Right cardiac atrium (tissue), 5 donors: ENCODE measurements at places on chromosomes 3 and 15.
A peak's percentile ranks its signal among the peaks of the same experiment; 100 is the strongest.

DNA sequence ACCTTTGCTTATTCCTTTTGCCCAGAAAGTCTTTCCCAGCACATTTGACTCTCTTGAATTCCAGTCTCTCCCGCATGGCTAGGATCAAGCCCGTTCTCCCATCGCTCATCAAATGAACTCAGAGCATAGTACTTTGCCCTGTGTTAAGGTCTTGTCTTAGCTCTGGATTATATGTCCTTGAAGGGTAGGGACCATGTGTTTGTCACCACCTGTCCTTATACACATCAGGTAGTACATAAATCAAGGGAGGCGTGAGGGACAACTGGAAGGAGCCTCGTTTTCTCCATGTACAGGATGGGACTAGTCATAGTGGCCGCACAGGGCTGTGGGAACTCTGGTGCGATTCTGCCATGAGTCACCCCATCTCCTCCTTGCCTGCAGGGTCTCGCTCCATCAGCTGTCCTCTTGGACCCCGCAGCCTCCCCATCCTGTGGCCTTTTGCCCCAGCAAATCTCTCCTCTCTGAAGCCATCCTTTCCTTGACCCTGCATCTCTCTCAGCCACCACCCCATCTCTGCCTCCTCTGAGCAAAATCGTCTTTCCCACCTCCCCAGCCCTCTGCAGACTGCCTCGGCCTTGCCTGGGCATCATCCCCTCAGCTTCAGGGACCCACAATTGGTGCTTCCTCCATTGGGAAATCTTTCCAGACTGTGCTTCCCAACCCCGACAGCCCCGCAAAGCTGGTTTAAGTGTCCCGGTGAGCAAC lies 33.4 kb upstream of the RAB6B start:
- no peak for DNase-seq

GRCh38 chr3:43399034-43399433 lies 112.7 kb downstream of the SNRK start:
- DNase-seq = no peak

- DNase-seq = no peak
Observed at GRCh38 chr15:59258317-59258716, 51.7 kb downstream of the LDHAL6B start.

DNA sequence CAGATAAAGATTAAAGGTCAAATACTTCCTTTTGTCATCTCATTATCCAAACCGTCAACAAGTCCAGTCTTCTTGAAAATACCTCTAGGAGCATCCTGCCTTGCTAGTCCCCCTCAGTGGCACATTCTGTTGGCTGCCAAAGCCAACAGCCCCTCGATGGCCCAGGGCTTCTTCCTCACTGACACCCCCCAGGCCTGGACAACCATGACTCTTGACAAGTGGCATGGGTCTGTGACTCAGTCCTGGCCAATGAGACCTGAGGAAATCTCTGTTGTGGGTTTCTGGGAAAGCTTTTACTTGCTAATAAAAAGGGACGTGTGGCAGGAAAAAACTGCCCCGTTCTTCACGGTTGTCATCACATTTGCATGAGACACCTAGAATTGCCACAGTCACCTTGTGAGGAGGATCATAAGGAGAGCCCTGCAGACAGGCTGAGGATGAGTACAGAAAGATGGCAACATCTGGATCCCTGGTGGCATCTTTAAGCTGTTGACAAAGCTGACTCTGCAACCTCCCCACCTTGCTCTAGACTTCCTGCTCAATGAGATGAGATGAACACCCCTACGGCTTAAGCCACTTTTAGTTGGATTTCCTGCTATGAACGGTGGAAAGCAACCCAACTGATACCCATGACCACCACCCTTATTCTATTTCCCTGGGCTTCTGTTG lies 81.5 kb downstream of the OXNAD1 start:
- no peak for DNase-seq

DNA sequence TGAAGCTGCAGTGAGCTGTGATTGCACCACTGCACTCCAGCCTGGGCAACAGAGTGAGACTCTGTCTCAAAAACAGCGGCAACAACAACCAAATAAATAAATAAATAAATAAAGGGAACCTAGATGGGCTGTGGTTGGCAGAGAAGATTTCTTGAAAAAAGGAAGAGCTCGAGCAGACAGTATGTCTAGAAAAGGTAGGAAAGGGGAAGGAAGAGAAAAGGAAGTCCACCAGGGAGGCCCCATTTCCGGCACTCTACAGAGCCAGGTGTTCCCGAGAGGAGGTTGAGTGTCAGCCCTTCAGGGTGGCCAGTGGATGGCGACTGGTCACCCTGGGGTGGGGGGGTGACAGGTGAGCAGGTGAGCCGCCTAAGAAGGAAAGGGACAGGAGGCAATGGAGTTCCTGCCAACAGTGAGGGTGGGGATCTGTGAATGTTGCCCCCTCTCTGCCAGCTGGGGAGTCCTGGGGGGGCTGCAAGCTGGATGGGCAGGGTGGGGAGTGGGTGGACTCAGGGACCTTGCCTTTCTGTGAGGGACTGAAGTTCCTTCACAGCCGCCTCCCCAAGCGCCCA lies 14.8 kb downstream of the PAQR5 start:
- DNase-seq = no peak

GRCh38 chr3:146024260-146024659 lies 136.7 kb downstream of the PLOD2 start:
- no peak for DNase-seq

- DNase-seq = peak; percentile 71
Observed at GRCh38 chr3:25427942-25428788, at the start of gene RARB. TSS of gene RARB (plus strand) at chr3:25428263. CDS start at chr3:25428732, 469 bp downstream.

GRCh38 chr3:134799393-134799792 lies 4.3 kb downstream of the EPHB1 start:
- no peak for DNase-seq

GRCh38 chr3:14478956-14479550 lies 61.1 kb downstream of the GRIP2 start:
- DNase-seq = no peak

DNA sequence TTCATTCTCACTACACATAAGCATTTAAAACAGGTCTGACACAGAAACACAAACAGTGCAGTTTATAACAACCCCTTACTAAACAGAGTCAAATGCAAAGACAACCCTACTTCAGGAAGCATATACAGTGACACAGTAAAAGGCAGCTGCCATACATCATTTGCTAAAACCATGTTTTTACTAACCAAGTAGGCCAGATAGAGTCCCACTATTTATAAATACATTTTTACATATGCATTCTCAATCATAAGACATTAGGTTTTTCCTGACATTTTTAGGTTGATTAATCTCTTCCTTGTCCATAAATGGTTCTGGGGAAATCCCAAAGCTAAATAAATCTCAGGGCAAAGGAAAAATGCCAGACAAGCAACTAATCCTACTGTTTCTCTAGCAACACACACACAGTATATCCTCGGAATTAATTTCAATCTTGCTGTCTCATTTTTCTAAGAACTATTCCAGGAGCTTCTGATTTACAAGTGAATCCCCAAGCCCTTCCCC lies 39.0 kb downstream of the CHAC1 start:
- no peak for DNase-seq

- no peak for DNase-seq
Observed at GRCh38 chr3:132661101-132661500, 972 bp downstream of the UBA5 start.

DNA sequence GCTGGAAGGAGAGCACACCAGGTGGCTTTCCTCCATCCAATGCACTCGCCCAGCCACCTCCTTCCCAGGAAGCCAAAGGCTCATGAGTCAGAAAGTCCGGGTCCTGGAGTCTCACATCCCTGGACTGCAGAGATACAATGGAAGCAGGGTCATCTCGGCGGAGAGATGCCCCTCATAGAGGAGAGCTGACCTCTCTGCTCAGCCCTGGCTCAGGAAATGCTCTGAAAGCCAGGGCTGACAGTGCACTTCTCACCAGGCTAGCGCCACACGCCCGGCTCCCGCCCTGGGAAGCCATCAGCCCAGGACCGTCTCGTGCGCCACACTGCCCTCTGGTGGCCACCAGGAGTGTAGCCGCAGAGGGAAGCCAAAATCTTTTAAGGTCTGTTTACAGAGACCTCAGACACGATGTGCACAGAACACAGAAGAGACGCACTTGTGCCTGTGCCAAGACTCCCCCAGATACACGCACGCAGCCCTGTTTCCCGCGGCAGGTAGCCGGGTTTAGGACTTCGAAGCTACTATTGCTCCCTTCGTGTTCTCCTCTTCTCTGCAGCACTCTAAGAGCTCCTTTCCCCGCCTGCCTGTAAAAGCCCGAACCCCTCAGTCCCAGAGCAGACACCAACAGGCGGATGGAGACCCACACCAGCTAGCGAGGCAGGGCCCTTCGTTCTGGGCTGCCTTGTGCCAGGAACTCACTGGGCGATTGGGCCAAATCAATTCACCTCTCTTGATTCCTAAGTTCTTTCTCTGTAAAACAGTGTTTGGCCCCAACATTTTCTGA lies 9.7 kb downstream of the NTRK3 start:
- peak; percentile 90 for DNase-seq

DNA sequence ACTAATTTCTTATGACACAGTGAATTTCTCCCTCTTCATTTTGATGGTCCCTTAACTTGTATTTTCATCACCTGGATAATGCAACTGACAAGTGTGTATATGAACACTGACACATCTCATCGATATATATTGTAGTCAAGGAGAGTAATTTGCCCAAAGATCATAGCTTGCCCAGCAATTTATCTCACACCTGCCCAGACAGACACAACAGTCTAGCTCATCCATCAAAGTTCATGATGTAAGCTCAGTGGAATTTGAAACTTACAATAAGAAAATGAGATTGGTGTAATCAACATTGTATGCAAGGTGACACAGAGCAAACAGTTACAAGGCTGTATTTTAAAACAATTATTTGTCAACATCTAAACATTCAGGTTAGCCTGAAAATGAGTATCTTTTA lies 805.8 kb downstream of the NAALADL2 start:
- DNase-seq = no peak

- no peak for DNase-seq
Observed at GRCh38 chr3:169348929-169349621, 314.4 kb downstream of the MECOM start.

DNA sequence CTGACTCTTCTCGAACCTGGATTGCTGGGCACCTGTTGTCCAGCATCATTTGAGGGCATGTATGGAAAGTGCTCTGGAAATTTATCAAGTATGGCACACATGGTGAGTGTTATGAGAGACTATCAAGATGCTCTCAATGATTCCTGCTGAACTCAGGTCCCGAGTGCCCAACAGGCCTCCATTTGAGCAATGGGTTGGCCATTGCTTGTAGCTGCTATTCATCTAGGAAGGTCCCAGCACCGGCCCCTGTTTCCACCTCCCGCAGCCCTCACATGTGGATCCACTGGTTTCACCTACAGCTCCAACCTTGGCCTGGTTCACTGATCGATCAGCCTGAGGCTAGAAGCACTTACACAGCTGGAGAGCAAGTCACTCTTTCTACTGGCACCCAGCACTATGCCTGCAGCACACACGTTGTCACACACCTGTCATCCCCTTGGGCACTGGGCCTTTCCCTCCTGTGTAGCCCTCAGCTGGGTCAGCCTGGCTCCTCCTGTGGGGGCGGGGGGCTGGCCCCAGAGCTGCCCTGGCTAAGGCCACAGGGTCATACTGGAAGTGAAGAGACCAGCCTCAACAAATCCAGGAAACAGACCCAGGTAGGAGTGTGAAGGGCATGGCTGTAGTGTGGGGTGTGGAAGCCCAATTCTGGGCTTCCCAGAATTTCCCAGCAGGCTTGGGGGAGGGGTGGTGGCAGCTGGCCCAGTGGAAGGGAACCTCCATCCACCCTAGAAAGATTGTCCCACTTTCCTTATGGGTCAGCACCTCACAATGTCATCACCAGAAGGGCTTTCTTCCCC lies 41.7 kb upstream of the SMAD3 start:
- peak; percentile 48 for DNase-seq

GRCh38 chr3:86251781-86252180 lies 739.2 kb downstream of the VGLL3 start:
- no peak for DNase-seq

DNA sequence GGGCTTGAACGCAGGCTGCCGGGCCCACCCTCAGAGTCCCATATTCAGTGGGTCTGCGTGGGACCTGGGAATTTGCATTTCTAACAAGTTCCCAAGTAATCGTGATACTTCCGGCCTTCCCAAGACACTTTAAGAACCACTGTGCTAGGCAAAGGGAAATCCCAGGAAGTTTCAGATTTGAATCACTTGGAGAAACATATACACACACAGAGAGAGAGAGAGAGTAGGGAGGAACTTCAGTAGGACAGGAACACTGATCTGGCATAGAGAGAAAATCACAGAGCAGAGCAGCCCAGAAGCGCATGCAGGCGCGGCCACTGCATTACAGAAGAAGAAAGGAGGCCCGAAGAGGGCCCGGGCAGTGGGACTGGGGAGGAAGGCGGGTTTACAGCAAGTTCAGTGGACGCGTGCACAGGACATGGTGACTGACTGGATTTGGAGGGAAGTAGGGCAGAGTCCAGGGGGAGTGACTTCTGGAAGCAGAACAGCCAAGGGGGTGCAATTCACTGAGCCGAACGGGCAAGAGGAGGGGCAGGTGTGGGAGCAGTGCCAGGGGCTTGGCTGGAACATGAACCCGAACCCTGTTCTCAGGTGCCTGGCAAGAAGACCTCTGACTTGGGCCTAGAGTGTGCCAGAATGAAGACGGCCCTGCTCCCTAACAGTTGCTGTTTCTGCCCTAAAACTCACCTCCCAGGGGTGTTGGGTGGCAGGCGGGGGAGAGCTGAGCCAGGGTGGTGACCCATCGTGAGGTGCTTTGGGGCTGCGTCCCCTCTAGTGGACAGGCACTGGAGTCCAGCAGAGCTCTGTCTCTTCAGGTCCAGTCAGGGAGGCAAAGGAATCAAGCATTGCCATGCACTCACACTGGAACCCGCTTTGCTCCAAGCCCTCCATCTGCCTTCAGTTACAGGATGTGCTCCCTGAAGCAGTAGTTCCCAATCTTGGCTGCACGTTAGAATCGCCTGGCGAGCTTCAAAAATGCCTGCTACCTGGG lies 101.3 kb upstream of the HES1 start:
- peak; percentile 44 for DNase-seq

DNA sequence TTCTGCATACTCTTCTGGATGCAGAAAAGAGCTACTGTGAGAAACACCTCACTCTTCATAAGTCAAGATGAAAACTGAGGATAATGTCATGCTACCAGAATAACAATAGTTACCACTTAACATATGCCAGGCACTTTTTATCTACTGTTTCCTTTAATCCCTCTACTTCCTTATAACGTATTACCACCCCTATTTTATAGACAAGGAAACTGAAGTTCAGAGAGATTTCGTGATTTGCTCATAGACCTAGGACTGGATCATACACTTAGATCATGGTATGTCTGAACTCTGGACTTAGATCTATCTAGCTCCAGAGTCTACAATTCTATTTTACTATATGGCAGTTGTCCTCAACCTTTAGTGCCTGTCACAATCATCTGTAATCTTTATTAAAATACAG lies 155.7 kb upstream of the TSPAN3 start:
- DNase-seq = no peak

DNA sequence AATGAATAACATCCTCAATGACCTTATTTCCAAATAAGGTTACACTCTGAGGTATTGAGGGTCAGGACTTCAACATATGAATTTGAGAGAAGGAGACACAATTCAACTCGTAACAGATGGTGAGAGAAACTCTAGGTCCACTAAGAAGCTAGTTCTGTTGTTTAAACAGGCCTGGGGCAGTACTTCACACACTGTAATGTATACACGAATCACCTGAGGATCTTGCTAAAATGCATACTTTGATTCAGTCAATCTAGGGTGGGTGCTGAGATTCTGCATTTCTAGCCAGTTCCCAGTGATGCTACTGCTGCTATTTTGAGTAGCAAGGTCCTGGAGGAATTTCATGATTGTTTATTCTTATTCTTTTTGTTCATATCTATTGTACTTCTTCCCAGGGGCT lies 186.8 kb downstream of the SATB1 start:
- DNase-seq = no peak
